ENCODE measurements at places on chromosomes 4 and X.

DNA sequence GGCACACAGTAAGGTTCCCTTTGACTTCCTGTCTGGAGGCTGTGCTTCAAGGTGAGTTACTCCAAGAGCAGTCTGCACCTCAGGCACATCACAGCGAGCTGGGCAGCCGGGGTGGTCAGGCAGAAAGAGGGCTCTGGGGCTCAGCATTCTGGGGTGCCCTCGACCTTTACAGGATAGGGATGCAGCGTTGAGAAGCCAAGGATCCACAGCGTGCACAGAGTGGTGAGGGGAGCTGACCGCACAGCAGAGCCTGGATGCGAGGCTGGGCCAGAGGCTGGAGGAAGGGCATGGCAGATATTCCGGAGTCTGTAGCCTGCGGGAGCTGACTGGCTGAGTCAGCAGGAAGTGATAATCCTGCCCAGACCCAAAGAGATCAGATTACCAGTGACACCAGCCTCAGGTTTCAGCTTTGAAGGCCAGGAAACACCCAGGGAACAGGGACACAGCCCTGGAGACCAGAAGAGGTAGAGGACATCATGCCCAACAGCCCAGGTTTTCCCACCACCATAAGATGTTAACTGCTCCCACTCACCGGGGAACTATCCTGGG lies 38.4 kb upstream of the PDLIM3 start:
- DNase-seq: no peak

GRCh38 chrX:118179161-118179560 lies 62.6 kb upstream of the KLHL13 start:
- DNase-seq: no peak

- DNase-seq: no peak
Observed at GRCh38 chrX:23884427-23885024, 23.2 kb downstream of the APOO start.

DNA sequence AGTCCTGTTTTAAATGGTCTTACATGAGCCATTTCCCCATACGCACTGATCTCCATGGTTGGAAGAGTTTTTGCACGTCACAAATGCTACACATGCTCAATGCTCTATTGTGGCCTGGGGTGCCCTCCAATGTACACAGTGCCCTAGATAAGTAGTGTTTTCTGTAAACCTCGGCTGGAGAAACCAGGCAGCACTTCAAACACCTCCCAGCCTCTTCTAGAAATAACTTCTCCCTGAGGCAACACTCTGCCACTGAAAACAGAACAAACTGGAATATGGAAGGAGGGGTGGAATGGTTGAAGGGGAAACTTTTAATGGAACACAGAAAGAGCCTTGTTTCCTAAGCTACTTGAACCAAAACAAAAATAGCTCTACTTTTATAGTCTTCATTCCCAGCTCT lies 123.9 kb upstream of the CBR4 start:
- no peak for DNase-seq

DNA sequence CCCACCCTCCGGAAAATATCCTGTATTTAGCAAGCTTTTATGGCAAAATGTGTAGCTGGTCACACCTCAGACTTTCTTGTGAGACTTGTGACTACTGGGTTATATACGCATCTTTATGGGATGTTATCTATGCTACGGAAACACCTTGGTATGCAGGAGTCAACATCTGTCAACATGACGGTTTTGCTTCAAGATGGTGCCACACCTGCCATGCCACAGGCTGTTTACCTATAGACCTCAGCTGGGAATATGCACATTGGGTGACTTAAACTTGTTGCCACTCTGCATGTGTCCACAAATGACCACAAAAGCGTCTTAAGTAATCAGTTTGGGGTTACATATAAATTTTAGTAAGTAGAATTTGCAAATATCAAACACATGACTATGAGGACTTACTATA lies 192.3 kb upstream of the ATP6AP2 start:
- no peak for DNase-seq

GRCh38 chr4:99459546-99460042 lies 24.5 kb upstream of the ADH7 start:
- DNase-seq: no peak

DNA sequence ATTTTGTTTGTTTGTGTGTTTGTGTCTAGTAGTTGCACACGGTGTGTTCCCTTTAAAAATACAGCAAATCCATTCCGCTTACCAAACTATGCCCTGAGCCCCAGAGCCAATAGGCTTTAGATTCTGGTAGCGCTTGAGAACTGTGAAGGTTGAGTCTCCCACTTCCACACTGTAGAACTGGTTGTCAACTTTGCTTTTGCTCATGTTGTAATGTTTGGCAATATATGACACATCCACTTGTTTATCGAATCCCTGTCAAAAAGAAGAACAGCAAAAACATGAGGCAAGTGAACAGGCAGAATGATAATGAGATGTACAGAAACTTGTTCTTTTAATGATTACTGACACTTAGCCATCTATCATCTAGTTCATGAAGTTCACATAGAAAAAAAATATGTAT lies 200.6 kb downstream of the MAPK10 start:
- no peak for DNase-seq

- no peak for DNase-seq
Observed at GRCh38 chr4:158664806-158665205, 6.9 kb downstream of the C4orf46 start.

- no peak for DNase-seq
Observed at GRCh38 chr4:175469514-175469913, 342.6 kb downstream of the GPM6A start.

- no peak for DNase-seq
Observed at GRCh38 chrX:153968754-153969124, 2.9 kb downstream of the HCFC1 start.

GRCh38 chr4:182090186-182090585 lies 153.0 kb upstream of the TENM3 start:
- no peak for DNase-seq

DNA sequence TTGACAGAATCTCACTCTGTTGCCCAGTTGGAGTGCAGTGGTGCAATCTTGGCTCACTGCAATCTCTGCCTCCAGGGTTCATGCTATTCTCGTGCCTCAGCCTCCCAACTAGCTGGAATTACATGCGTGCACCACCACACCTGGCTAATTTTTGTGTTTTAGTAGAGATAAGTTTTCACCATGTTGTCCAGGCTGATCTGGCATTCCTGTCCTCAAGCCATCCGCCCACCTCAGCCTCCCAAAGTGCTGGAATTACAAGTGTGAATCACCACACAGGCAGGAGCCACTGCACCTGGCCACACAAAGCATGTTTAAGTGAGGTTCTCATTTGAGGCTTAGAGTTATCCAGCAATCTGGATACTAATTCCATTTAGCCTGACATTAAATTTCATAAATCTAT lies 180.9 kb upstream of the GRID2 start:
- DNase-seq: no peak

DNA sequence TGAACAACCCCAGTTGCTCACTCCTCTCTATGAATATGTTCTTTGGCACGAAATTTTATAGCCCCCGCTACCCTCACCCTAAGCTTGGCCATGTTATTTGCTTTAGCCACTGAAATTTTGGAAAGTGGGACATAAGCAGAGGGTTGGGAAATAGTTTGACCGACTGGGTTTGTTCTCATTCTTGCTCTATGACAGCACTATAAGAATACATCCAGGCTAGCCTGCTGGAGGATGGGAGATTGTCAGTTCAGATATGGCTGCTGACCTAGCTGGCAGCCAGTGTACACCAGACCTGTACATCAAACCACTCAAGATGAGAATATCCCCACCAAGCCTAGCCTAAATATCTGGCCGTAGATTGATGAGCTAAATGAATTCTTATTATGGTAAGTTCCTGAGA lies 298.1 kb downstream of the PDGFC start:
- no peak for DNase-seq

DNA sequence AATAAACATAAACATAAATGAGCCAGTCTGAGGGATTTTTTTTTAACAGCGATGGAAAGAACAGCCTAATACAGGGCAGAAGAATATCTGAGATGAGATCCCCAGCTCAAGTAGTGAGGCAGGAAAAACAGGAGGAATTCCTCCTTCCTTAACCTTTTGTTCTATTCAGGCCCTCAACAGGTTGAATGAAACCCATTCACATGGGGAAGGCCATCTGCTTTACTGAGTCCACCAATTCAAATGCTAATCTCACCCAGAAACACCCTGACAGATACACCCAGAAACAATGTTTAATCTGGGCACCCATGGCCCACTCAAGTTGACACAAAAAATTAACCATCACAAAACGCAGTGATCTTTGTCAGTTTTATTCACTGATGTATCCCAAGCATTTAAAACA lies 45.5 kb downstream of the SMIM31 start:
- DNase-seq: no peak

GRCh38 chr4:139229534-139230039 lies 50.4 kb downstream of the MGARP start:
- no peak for DNase-seq

DNA sequence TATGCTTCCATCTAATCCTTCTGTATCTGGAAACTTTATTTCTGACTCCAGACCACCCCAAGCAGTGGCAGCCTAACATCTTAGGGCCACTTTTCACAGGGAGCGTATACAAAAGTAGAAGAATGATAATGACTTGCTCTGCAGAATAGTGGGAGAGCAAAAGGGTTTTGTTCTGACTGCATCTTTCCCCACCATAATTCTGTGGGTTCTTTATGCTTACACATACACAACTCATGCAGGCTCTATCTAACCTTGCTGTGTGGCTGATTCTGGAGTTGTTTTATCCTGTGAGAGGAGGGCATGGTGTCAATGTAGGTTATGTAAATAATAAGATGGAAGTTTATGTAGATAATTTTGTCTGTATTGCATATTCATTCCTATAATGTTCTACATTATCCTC lies 42.4 kb upstream of the NDNF start:
- DNase-seq: no peak

GRCh38 chrX:9370893-9371292 lies 94.0 kb upstream of the TBL1X start:
- DNase-seq: no peak

DNA sequence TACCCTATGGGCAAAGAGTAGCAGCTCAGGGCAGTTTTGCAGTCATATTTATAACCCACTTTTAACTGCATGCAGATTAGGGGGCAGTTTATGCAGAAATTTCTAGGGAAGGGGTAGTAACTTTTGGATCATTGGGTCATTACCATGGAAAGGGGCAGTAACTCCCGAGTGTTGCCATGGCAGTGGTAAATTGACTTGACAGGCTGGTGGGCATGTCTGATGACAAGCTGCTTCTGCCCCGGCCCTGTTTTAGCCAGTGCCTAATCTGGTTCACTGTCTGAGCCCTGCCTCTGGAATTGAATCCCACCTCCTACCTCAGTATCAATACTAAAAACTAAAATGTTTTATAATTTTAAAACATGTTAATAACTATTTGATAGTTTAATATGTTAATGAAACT lies 362.1 kb upstream of the ATOH1 start:
- no peak for DNase-seq

GRCh38 chr4:17578482-17578891 lies 1.5 kb downstream of the LAP3 start:
- DNase-seq: no peak

GRCh38 chr4:47469951-47470350 lies 6.4 kb upstream of the COMMD8 start:
- no peak for DNase-seq

Measured in stimulated activated CD4-positive, alpha-beta T cell treated with anti-CD3 and anti-CD28 coated beads, TNF-alpha, amount 100 ng/mL, for 24 hours (primary cell).